ENCODE measurements at places on chromosomes 5 and 9.

- DNase-seq = no peak
These were observed 40.0 kb downstream of the PSD2 start for GRCh38 chr5:139835656-139836055.

DNA sequence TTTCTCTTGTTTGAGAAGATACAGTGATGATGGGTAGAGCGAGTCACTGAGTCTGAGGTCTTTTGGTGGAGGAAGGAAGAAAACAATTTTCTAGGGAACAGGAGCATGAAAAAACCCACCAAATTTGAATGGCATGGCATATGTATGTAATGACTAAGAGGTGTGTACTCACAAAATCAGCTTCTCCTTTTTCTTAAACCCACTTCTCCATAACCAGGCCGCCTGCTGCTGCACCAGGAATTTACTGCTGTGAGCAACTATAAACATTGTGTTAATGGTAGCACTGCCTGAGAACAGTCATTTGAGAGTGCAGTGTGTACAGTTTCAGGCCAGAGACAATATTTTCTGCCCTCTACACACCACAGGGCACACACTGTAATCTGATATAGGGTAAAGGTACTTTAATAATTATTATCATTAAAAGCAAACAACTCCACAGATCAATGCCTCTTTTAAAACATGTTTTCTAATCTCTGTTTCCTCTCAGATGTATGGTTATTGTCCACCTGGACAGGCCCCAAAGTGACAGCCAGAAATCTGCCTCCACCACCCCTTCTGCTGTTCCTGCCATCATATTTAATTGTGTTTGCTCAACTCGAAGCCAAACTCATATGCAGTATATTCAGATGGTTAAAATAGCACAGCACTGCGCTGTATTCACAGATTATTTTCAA lies 241.6 kb downstream of the KIAA0825 start:
- no peak for DNase-seq

DNA sequence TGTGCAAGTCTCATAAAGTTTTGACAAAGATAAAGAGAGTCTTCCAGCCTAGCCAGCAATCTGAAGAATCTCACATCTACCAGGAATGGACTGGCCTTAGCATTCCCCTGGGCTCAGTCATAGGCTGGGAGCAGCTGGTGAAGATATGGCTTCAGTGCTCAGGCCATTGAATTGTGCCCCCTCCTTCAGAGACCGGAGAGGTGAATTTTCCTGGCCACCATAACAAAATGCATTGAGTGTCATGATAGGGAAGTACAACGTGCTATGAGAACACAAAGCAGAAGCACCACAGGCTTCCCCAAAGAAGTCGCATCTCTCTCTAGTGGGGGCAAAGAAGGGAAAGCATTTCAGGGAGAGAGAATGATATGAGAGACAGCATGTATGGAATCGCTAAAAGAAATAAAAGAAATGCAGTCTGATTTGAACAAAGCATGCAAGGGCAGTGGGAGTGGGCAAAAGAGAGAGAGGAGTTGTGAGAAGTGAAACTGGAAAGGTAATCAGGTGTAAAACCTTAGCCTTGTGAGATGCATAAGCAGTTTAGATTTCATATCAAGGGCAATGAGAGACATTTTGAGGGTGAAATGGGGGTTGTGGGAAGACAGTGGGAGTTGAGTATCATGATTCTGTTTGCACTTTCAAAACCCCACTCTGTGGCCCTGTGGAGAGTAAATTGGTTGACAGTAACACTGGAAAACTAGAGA lies 57.1 kb upstream of the NMUR2 start:
- DNase-seq = no peak

GRCh38 chr9:10062629-10063395 lies 550.0 kb downstream of the PTPRD start:
- DNase-seq = peak; percentile 44

GRCh38 chr5:41181691-41182564 lies 31.4 kb downstream of the C6 start:
- no peak for DNase-seq

DNA sequence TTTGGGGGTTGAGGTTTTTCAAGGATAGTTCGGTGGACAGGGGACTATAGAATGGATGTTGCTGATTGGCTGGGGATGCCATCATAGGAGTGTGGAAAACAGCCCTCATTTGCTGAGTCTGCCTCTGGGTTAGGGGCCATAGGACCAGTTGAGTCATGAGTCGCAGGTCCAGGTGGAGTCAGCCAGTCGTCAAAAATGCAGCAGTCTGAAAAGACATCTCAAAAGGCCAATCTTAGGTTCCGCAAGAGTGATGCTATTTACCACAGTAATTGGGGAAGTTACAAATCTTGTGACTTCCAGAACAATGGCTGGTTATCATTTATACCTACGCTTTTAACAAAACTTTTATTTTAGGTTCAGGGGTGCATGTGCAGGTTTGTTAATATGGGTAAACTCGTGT lies 276.0 kb upstream of the DMRT1 start:
- DNase-seq = no peak

- DNase-seq = no peak
These were observed 43.5 kb downstream of the COL23A1 start for GRCh38 chr5:178546675-178547033.

DNA sequence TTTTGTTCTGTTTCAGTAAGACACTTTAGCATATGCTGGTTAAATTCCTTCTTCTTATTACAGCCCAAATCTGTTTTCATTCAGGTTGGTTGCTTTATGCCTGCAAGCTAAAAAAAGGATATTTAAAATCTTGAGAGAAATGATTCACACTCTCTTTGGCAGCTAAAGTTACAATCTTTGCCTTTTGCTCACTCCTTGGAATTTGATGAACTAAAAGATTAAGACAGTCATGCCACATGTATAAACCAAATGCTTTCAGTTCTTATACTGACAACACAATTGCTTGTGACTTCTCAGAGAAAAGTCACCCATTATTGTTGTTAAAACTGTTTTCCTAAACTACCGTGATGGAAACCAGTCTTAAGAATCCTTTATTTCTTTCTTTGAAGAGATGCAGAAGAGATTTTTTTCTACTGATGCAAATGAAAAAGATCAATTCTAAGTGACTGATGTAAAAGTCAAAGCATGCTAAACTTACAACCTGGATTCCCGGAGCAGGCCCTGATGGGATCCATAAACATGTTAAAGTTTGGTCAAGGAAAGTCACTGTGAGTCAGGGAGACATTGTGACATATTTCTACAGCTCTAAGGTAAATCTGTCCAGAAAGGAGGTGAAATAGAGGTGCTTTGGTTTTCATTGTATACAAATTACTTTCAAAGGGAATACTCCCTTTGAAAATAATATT lies 144.2 kb upstream of the CDH10 start:
- DNase-seq = no peak

DNA sequence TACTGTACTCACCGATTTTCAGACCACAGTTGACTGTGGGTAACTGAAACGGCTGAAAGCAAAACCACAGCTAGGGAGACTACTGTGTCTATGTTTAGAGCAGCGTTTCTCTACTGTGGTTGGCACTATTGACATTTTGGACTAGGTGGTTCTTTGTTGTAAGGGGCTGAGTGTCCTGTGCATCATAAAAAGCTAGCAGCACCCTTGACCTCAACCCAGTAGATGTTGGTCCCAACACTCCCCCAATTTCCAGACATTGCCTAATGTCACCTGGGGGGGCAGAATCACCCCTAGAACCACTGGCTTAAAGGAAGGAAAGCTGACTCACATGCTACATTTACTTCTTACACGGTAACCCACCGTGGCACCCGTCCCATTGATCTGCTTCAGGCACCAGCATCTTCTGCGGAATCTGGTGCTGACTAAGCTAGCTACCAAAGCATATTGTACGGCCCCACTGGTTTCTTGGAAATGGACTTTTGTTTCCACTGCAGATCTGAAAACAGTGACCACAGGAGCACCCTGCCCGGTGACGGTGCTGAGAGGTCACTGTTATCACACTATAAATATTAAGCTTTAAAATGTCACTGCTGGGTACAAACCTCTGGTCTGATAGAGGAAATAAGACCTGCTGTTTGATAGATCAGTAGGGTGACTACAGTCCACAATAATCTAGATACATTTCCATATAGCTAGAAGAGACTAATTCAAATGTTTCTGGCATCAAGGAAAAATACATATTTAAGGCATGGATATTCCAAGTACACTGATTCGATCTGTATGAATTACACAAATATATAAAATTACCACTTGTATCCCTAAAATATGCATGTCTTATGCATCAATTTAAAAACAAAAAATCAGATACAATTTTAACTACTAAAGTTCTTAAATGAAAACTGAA lies 151.4 kb downstream of the HSD17B3 start:
- DNase-seq = no peak

- DNase-seq = peak; percentile 44
These were observed 37.4 kb downstream of the PIK3R1 start for GRCh38 chr5:68252673-68253623.

DNA sequence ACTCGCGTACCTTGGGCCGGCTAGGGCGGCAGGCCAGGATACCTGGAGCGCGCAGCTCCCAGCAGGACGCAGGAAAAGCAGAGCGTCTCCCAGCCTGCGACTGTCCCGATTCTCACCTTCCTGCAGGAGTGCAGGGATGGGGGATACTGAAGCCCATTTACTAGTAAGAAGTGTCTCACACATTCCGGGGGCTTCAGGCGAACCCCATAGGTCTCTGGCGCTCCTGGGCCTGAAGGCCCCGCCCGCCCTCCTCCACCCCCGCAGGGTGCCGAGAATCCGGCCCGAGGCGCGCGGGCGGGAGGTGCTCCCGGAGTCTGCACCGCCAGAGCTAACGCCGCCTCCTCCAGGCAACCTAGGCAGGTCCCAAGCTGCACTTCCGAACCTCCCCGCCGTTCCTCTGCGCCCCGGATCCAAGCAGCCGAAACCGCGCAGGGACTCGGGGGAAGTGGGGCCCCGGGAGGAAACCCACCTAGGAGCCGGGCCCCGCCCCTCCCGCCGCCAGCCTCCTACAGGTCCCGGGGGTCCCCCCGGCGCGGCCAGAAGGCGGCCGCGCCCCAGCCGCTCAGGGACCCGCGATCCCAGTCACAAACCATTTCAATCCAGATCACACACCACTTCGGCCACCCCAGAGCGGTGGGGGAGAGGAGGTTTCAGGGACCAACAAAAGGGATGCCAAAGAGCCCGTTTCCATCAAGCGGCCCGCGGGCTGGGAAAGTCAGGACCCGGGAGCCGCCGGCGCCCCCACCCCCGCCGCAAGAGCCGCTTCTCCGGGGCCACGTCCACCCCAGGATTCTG lies 1.2 kb downstream of the ROR2 start:
- no peak for DNase-seq

DNA sequence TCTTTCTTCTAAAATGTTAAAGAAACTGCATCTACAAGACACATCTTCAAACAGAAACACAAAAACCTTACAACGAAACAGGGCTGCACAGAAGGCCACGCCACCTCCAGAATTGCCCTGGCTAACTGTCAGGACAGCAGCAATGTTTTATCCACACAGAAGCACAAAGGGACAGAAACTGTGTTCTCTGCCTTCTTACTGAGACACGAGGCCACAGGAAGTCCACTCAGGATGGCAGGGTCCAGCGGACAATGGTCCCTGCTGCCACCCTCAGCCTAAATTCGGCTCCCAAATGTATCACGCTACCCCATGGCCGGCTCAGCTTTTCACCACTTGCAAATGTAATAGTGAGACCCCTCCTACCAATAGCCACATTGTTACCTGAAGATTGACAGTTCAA lies 159.8 kb upstream of the PHYKPL start:
- no peak for DNase-seq

DNA sequence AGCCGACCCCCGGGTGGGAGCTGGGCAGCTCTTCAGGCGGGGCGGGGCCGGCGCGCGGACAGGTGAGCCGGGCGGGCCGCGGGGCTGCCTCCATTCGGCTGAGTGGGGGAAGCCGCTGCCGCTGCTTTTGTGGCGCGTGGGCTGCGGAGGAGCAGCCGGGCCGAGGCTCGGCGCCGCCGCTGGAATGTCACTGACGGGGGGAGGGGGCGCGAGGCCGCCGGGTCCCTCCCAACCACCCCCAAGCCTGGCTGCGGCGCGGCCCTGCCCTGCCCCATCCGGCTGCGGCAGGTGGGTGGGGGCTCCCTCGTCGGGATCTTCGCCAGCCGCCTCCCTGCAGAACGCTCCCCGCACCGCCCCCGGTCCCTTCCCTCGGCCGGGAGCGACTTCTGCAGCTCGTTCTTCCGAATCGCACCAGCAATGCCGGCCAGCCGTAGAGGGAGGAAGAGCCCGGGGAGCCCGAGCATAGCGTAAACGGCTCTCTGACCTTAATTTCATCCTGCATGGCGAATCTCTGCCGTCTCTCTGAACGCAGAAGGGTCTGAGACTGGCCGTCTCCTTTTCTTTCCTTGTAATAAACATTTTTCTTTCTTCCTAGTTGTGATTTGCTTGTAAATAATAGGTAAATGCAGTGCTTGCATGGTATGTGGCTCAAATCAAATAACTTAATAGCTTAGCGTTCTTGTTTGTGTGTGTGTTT lies 505 bp downstream of the SPTAN1 start:
- no peak for DNase-seq

- no peak for DNase-seq
These were observed 188.7 kb downstream of the ROR2 start for GRCh38 chr9:91761362-91761761.

- no peak for DNase-seq
These were observed 569.2 kb downstream of the PRR16 start for GRCh38 chr5:121033334-121033733.

DNA sequence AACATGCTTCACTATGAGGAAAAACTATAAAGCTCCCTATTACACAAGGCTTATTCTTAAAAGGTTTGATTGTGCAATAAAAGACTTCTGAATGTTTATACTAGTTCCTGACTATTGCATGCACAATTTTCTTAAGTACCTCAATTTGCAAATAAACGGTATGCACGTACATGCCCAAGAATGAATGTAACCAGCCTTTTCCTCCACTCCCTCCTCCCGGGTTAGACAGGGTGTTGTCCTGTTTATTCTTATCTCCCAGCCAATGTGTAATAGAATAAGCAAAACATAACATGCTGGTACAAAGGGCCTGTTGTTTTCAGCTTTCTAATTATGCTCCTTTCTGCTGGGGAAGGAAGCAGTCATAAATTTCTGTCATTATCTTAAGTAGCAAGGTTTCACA lies 79.1 kb downstream of the AOPEP start:
- DNase-seq = peak; percentile 79

DNA sequence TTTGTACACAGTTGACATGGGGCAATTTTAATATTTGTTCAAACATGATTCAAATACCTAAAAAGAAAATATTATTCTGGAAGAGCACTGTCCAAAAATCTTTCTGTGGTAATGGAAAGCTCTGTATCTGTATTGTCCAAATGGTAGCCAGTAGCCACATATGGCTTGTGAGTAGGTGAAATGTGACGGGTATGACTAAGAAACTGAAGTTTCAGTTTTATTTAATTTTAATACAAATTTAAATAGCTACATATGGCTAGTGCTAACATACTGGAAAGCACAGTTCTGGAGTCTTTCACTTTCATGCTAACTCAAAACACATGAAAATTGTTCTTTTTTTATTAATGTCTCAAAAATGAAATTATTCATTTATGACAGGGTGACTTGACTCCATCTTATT lies 132.6 kb downstream of the PLK2 start:
- no peak for DNase-seq

- no peak for DNase-seq
These were observed 6.8 kb upstream of the DIPK1B start for GRCh38 chr9:136705564-136705963.

GRCh38 chr5:118578093-118578492 lies 410.3 kb downstream of the DTWD2 start:
- no peak for DNase-seq

GRCh38 chr5:1725641-1726468 lies 73.8 kb downstream of the MRPL36 start:
- DNase-seq = no peak
